Ascending aorta (tissue), 2 donors: ENCODE measurements at places on chromosomes 2 and 18. TPM values are rescaled to one million over a fixed set of nuclear protein-coding genes. Genes with fewer than 3 reads are reported as not detected.

GRCh38 chr2:226702376-226702775 is 97.2 kb downstream of the IRS1 start:
- H3K36me3 ChIP-seq, result no peaks in the 10 kb centered on the region
- no peaks in the 10 kb centered on the region for H3K27me3 ChIP-seq
- H3K4me3 ChIP-seq, result no peak overlapping the region

DNA sequence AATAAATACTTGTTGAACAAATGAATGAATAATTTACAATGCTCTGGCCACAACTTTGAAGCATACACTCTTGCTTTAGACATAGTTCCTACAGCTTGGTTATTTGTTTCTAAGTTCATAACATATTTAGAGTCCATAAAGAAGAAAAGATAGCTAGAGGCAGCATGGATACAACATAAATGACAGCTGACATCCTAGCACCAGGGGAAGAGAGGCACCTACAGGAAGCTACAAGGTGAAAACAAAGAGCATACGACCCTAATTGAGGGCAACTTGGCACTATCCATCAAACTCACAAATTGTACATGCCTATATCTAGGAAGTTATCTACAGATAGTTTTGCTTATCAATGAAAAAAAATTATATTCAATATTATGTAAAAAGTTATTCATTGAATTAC is 88.9 kb downstream of the PLEKHM3 start:
- H3K27ac ChIP-seq, result no peak overlapping the region
- DNase-seq, result no peak
- no peaks in the 10 kb centered on the region for H3K4me1 ChIP-seq
- no peaks in the 10 kb centered on the region for H3K36me3 ChIP-seq
- no peaks in the 10 kb centered on the region for H3K27me3 ChIP-seq

DNA sequence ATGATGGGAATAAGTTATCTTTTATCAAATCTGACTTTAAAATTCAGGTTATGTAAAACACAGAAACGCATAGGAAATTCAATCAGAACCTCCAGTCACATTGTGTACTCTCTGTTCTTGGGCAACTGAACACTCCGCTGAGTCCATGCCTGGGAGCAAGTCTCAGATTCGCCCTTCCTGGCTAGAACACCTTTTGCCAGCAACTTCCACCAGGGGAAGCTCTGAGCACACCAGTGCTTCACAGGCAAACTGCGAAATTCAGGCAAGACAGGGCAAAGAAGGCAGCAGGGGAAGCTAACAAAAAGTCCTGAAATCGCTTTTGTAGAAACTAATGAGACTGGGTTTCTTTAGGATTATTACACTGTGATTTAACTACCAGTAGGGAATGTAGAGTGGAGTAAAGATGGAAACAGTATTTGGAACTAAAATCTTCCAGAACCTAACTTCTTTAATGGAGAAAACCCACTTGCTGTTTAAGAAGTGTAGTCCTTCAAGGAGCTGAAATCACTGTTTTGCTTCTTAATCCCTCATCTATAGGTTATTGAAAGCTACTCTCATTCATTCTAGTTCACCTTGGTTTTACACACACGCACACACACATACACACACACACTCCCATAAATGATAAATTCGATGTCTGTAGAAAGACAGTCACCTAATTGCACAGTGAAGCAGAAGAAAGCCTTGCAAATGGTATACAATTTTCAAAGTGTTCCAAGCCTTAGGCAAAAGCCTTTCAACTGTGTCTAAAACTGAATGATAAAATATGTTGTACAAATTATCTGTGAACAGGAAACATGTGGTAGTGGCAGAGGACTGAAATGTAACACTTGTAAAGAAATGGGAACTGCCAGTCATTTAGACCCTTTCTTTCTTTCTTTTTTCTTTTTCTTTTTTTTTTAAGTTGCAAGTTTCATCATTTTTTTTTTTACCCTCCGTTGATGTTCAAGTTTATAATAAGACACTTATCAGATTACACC is 214.5 kb downstream of the TMEM182 start:
- no peaks in the 10 kb centered on the region for H3K27me3 ChIP-seq
- no peaks in the 10 kb centered on the region for H3K36me3 ChIP-seq
- H3K4me3 ChIP-seq, result no peak overlapping the region
- no peak overlapping the region for H3K27ac ChIP-seq
- no peak for DNase-seq

- no peaks in the 10 kb centered on the region for H3K27me3 ChIP-seq
- no peak overlapping the region for H3K27ac ChIP-seq
These were observed 1132.4 kb upstream of the CDH2 start for GRCh38 chr18:29309366-29309765.

DNA sequence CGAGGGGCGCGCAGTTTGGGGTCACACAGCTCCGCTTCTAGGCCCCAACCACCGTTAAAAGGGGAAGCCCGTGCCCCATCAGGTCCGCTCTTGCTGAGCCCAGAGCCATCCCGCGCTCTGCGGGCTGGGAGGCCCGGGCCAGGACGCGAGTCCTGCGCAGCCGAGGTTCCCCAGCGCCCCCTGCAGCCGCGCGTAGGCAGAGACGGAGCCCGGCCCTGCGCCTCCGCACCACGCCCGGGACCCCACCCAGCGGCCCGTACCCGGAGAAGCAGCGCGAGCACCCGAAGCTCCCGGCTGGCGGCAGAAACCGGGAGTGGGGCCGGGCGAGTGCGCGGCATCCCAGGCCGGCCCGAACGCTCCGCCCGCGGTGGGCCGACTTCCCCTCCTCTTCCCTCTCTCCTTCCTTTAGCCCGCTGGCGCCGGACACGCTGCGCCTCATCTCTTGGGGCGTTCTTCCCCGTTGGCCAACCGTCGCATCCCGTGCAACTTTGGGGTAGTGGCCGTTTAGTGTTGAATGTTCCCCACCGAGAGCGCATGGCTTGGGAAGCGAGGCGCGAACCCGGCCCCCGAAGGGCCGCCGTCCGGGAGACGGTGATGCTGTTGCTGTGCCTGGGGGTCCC is at the start of gene ITGA4:
TSS of gene ITGA4 (plus strand) at position 266 of the 620 bp plus-strand sequence. CDS start at position 535, 269 bp downstream.
- peak within 1 kb of the TSS; percentile 64 for H3K4me3 ChIP-seq
- H3K4me1 ChIP-seq, result peaks cover 3% of the 10 kb centered on the region
- no peaks in the 10 kb centered on the region for H3K27me3 ChIP-seq
- H3K27ac ChIP-seq, result peak within 1 kb of the TSS; percentile 34
- peak; percentile 80 for DNase-seq
- H3K36me3 ChIP-seq, result no peaks in the 10 kb centered on the region

DNA sequence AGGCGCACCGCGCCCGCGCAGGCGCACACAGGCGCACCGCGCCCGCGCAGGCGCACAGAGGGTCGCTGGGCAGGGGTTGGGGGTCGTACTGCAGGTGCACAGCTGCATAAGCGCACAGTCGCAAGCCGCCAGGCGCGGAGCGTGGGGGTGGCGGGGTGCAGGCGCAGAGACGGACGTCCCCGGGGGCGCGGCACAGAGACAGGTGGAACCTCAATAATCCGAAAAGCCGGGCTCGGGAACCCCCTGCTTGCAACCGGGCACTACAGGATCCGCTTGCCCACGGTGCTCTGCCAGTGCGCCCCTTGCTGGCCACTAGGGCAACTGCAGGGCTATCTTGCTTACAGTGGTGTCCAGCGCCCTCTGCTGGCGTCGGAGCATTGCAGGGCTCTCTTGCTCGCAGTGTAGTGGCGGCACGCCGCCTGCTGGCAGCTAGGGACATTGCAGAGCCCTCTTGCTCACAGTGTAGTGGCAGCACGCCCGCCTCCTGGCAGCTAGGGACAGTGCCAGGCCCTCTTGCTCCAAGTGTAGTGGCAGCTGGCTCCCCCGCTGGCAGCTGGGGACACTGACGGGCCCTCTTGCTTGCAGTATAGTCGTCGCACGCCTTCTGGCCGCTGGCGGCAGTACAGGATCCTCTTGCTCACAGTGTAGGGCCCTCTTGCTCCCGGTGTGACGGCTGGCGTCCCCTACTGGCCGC is 34.9 kb downstream of the FAM110C start:
- H3K4me1 ChIP-seq, result no peaks in the 10 kb centered on the region
- no peaks in the 10 kb centered on the region for H3K27me3 ChIP-seq
- peak; percentile 78 for DNase-seq
- H3K36me3 ChIP-seq, result no peaks in the 10 kb centered on the region
- no peak overlapping the region for H3K27ac ChIP-seq
- no peak overlapping the region for H3K4me3 ChIP-seq

GRCh38 chr2:160022162-160022561 is 40.3 kb downstream of the PLA2R1 start:
- no peaks in the 10 kb centered on the region for H3K27me3 ChIP-seq
- no peak overlapping the region for H3K27ac ChIP-seq
- peaks cover 15% of the 10 kb centered on the region for H3K36me3 ChIP-seq

DNA sequence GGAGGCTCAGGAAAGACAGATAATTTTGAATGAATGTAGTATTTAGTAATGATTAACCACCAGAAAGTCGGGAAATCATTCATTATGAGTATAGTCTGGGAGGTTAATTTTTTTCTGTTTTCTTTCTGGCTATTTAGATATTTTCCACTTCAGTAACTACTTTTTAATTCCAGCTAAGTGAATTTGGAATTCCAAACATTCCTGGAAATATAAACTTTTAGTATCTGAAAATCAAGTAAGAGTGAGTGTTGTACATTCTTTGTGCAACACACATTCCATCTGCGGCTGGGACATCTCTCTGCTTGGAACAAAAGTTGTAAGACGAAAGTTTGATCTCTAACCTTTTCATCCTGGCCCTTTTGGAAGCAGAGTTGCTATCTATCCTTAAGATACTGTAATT is 275.7 kb upstream of the SPRED2 start:
- DNase-seq, result no peak
- no peak overlapping the region for H3K27ac ChIP-seq
- no peaks in the 10 kb centered on the region for H3K27me3 ChIP-seq

DNA sequence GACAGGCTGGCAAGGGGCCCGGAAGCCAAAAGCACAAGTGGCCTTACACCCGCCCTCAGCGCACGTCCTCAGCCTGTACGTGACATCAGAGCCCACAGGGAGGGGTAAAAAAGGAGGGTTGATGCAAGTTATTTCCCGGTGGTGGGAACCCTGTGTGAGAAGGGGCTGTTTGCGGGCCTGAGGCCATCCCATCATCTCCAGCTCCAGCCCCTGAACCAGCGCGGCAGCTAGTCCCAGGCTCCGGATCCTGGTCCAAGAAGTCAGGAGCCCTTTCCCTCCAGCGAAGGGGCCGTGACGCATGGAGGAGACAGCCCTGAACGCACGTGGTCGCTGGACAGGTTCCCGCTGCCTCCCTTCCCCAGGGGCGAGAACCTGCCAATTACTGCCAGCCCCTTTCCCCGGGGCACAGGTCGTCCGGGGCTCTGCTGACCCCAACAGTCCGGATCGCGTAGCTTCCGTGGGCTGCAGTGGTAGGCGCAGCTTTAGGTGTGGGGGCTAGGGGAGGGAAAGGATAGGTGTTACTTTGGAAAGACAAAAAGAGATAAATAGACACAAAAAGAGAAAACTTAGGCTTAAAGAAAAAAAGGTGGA is 1.3 kb upstream of the LRP2 start:
- no peaks in the 10 kb centered on the region for H3K36me3 ChIP-seq
- H3K27me3 ChIP-seq, result peaks cover 14% of the 10 kb centered on the region
- DNase-seq, result no peak
- no peak overlapping the region for H3K27ac ChIP-seq
- peaks cover 13% of the 10 kb centered on the region for H3K4me1 ChIP-seq

Gene ZNF804A
- not detected for total RNA-seq

Gene PARD3B
- total RNA-seq, result 9.5 TPM

Gene GLI2
- total RNA-seq, result 23.1 TPM

Gene TMEM198
- total RNA-seq, result 6.0 TPM
